GF-D8 (cell line): ENCODE measurements at places on chromosomes 3 and 15.
A peak's percentile ranks its signal among the peaks of the same experiment; 100 is the strongest.

DNA sequence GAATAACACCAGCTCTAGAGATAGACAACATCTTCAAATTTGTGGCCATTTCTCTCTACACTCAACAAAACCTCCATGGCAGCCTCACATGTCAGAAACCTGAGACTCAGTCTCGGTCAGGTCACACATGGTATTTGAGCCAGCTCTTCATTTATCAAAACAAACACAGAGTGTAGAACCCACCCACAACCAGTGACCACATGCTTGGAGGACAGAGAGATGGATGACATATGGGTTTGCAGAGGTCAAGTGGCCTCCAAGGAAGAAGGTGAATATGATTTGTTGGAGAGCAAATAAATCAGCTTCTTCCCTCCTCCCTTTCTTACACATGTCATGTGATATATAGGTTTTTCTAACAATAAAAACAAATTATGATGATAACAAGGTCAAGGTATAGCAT lies 278.1 kb upstream of the LRTM1 start:
- DNase-seq, result no peak

GRCh38 chr3:162274070-162274469 lies 777.5 kb downstream of the OTOL1 start:
- DNase-seq, result no peak

GRCh38 chr3:41579861-41580260 lies 380.6 kb downstream of the CTNNB1 start:
- DNase-seq, result no peak

- DNase-seq, result no peak
Measured at GRCh38 chr3:20417388-20418108, 231.5 kb upstream of the SGO1 start.

GRCh38 chr3:58272891-58273290 lies 33.2 kb upstream of the RPP14 start:
- DNase-seq, result no peak

DNA sequence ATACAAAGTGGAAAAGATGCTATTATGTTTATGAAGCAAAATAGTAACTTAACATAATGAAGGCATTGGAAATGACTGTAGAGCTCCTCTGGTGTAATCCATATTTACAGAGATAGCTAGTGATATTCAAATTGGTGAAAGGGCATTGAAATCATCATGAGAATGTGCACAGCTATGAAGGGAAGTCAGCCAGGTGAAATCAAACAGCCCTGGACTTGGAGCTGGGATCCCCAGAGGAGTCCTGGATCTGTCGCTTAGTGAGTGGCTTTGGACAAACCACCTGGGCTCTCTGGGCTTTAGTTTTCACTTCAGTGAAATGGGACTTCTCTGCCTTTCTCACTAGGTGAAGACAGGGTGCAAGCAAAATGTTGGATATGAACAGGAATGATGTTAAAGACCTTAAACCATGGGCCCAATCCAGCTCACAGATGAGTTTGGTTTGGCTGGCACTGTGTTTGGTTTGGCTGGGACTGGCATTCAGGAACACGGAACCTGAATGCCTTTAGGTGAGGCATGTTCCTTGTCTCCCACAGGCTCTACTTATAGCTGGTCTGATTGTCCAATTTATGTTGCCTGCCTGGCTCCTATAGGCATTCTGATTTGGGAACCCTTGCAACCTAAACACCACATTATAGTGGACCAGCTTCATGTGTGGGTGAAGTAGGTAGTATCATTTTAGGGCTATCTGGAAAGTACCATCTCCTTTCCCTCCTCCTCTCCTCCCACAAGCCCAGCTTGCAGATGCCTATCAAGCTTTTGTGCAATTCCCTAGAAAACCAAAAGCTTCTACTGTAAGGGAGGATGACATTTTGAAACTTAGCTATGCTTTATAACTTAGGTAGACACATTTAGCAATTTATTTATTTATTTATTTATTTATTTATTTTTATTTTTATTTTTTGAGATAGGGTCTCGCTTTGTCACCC lies 110.6 kb upstream of the TNFAIP8L3 start:
- no peak for DNase-seq

- DNase-seq, result no peak
Measured at GRCh38 chr3:53187430-53187829, 26.4 kb downstream of the PRKCD start.

GRCh38 chr15:68644083-68644904 lies 65.5 kb downstream of the CORO2B start:
- no peak for DNase-seq

DNA sequence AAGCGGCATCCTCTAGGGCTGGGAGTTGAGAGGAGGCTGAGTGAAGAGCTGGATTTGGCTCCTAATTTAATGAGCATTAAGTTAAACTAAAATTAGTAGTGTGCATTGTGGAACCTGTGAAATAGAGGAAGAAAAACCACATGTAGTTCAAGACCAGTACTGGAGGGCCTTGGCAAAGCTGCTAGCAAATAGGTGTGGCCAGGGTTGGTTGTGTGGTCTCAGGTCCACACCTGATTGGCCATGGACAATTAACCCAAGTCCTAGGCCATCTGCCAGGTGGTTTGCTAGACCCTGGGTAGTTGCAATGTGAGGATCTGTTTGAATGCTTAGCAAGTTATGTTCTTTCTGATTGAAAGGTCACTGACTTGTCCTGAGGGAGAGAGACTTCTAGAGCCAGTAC lies 275.5 kb downstream of the PDCD6IP start:
- DNase-seq, result no peak

DNA sequence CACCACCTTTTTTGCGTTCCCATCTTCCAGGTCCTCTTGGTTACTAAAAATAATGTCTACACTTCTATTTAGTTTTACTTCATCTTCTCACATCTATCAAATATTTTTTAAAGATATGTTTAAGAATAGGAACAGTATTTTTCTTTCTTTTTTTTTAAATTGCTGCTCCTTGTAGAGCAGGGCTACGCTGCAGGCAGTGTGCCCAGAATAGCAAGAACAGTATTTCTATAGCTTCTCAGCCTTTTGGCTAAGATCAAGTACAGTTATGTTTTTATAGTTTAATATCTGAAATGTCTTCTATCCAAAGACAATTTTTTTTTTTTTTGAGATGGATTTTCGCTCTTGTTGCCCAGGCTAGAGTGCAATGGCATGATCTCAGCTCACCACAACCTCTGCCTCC lies 73.0 kb downstream of the MYO9A start:
- no peak for DNase-seq

- DNase-seq, result no peak
Measured at GRCh38 chr15:60370869-60371136, 27.0 kb downstream of the ANXA2 start.

DNA sequence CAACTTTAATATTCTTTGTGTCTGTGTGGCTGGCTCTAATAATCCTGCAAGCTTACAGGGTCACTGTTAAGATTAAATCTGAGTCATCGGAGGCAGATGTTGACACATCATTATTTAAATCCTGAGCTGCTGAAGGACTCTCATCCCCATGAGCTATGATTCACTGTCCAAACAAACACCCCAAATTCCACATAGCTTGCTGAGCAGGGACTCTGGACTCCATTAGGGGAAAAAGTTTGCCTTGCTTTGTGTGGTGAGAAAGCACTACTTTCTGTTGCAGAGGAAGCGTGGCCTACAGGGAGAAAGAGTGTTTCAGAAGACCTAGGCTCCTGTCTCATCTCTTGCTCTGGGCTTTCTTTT lies 213.7 kb downstream of the PDCD6IP start:
- DNase-seq, result no peak

DNA sequence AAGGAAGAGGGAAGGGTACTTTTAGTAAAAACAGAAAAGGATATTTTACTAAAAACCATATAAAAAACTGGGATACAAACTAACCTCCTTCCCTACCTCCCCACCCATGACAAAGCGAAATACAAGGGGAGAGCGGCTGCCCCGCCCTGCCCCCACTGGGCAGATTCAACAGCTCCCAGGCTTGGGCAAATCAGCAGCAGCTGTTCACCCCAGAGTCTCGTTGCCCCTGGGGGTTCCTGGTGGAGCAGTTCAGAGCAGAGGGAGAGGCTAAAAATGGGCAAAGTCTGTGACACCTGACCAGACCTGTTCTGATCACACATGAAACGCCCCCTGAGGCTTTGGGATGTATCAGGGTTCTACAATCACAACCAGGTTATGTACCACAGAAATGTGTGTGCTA lies 2.5 kb upstream of the ETFA start:
- no peak for DNase-seq

DNA sequence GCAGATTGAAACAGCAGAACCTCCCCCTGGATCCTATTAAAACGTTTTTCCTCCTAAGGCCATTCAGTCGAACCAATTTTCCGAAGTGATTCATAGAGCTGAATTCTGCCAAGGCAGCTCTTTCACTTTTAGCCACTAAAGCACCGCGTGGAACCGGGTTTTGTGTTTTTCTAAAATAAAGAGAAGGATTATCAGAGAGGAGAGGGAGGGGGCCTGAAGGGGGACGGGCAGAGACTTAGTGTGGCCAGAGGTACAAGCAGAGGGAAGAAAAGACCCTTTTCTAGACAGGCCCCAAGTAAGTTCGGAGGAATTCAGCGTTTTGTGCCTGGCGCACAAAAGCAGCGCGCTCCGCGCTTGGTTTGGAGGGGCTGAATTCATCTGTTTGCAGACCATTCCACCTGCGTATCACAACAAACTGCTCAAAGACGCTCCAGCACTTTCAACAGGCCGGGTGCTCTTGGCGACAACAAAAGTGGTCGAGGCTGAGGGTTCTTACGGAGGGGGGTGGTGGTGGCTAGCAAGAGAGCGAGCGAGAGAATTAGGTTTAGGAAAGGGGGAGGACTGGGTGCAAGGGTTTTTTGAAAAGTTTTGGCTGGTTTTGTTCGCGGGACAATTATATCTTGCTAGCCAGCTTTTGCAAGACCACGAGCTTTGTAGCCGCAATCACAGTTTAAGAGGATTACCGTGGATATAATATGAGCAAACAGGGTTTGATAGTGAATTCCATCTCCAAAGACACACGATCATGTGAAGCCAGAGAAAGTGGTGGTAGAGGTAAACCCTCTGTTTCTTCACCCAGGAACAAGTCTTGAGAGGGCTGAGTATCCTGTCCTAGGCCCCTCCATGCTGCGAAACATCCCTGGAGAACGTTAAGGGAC lies 1.2 kb upstream of the FEZF2 start:
- DNase-seq, result no peak

DNA sequence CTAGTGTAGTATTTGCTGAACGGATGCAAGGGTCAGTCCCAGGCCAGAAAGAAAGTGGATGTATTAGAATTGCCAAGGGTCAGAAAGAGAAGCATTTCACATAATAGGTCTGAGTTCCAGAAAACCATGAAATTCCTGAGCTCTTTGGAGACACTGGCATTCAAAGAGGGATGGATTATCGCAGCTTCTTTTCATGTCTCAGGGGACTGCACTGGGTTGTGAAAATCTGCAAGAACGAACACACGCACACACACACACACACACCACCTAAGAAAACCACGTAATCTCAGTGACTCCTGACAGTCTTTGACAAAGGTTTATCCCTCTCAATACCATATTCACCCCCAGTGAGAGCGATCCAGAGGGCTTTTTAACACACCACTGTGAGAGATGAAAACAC lies 57.9 kb downstream of the TIPARP start:
- DNase-seq, result no peak

DNA sequence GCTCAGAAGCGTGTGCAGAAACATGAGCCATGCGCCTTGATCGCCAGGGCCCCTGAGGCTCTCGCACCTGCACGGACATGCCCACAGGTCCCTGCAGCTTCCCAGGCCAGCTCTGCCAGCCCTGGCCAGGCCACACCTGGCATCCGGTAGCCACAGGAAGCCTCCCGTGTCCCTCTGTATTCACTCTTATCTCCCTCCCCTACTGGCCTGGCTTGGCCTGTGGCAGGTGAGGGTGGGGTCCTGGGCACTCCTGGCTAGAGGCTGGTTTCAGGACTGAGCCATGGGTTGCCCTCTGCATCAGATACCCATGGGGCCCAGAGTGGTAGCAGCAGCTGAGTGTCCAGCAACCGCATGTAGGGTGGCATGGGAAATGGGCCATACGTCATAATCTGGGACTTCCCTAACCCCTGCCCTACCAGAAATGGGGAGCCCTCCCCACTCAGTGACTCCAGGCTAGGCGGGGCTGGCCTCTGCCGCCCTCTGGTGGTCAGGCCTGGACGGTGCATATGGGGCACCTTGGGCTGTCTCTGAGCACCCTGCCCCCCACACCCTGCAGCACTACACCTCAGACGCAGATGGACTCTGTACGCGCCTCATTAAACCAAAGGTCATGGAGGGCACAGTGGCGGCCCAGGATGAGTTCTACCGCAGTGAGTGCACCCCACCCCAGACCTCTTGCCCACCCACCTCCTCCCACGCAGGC lies 12.6 kb upstream of the LMAN1L start:
- peak; percentile 66 for DNase-seq

- DNase-seq, result no peak
Measured at GRCh38 chr3:131819381-131820055, 215.3 kb downstream of the CPNE4 start.

DNA sequence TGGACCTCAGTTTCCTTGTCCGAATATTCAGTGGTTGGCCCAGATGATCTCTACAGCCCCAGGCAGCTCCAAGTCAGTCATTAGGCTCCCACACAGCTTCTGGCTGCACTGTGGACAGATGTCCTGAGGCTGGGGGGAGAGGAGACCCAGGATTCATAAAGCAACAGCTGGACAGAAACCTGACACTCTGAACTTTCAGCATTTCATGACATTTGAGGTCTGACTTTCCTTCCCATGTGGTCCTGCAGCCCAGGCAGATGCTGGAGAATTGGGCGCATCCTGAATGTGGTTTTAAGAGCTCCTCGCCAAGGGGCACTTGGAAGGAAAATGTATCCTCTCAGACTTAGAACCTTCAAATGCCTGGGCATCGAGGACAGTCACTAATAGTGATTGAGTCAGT lies 307.6 kb upstream of the LRRFIP2 start:
- DNase-seq, result no peak
